ENCODE measurements at places on chromosomes 13 and 19.

- no peak overlapping the region for H3K27ac ChIP-seq
- H3K4me1 ChIP-seq: peaks cover 8% of the 10 kb centered on the region
- no peak overlapping the region for H3K4me3 ChIP-seq
- H3K27me3 ChIP-seq: peaks cover 12% of the 10 kb centered on the region
Measured at GRCh38 chr19:33902395-33902794, 105.7 kb downstream of the KCTD15 start.

- H3K36me3 ChIP-seq: peaks cover 2% of the 10 kb centered on the region
- no peak overlapping the region for H3K27ac ChIP-seq
- no peak overlapping the region for H3K4me3 ChIP-seq
- H3K4me1 ChIP-seq: no peaks in the 10 kb centered on the region
Measured at GRCh38 chr13:100689191-100689590, 14.6 kb upstream of the TMTC4 start.

- no peak overlapping the region for H3K27ac ChIP-seq
- peaks cover 2% of the 10 kb centered on the region for H3K4me1 ChIP-seq
- no peaks in the 10 kb centered on the region for H3K27me3 ChIP-seq
Measured at GRCh38 chr13:39685652-39686051, 30.2 kb downstream of the COG6 start.

GRCh38 chr13:113091211-113091771, 14.3 kb upstream of the F7 start:
- H3K27ac ChIP-seq: no peak overlapping the region
- no peaks in the 10 kb centered on the region for H3K4me1 ChIP-seq
- no peak for DNase-seq

- peaks cover 30% of the 10 kb centered on the region for H3K36me3 ChIP-seq
- H3K27me3 ChIP-seq: no peaks in the 10 kb centered on the region
- peaks cover 18% of the 10 kb centered on the region for H3K4me1 ChIP-seq
- no peak for DNase-seq
Measured at GRCh38 chr19:37505958-37506386, 767 bp upstream of the ZNF793 start.

DNA sequence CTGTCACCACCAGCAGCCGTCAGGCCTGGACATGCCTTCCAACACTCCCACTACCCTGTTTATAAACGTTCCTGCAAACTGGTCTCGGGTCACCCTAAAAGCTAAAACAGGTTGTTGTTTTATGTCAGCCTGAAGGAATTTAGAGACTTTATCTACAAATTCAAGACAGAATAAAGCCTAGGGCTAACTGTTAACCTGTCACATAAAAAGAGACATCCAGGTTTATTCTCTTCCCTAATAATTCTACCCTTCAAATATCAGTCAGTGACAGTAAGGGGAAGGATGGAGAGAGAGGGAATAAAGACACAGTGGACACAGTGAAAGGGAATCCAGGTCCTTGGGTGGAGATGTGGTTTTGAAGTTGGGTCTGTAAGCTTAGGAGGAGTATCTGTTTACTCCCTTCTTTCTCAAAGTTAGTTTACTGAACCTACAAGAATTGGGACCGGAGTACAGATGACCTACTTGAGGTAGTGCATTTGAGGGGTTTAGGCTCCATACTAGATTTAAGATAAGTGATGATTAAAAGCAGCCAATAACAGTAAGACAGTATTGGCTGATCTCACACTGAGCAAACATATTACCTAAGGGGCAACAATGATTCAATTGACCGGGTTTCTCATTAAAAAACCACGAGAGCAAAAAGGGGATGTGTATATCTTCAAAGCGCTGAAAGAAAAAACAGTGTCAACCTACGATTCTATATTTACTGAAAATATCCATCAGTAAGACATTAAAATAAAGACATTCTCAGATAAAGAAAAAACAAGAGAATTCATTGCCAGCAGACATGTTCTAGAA, 142.7 kb downstream of the USP12 start:
- H3K4me3 ChIP-seq: no peak overlapping the region
- DNase-seq: no peak

DNA sequence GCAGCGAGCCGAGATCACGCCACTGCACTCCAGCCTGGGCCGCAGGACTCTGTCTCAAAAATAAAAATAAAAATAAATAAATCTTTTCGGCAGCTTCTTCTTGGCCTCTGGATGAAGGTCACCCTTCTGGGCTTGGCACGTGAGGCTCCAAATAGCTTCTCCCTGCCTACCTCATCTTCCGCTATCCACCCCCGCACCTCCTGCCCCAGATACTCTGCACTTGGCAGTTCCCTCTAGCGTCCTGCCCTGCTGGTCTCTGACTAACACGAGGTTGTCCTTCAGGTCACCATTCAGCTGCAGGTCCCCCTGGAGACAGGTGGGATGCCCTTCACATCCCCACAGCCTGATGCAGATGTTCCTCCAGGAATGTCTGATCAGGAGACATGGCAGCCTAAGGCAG, 8.5 kb upstream of the CCL25 start:
- no peaks in the 10 kb centered on the region for H3K36me3 ChIP-seq
- H3K4me1 ChIP-seq: no peaks in the 10 kb centered on the region
- peaks cover 22% of the 10 kb centered on the region for H3K27me3 ChIP-seq
- DNase-seq: no peak
- no peak overlapping the region for H3K4me3 ChIP-seq

DNA sequence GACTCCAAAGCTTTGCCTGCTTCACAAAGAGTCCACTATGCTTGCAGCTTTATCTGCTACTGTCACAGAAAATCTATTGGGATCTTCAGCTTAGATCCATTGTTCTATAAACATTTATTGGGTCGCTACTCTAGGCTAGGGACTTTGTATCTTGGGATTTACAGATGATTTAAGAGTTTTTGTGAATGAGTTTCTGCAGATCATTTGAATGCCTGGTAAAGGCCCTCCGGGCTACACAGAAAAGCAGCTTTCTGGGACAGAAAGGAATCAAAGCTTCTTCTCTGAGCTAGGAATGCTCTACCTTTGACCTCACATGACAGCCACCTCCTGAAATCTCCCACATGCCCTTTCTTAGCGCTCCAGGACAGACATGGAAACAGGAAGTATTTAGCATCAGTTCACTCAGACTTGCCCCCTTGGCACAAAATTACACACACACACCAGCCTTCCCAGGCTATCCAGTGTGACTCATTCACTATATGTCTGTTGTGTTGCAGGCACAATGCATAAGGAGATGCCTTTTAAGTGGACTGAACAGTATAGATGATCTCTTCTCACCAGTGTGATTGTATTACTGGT, 492.4 kb downstream of the DACH1 start:
- H3K27me3 ChIP-seq: no peaks in the 10 kb centered on the region
- DNase-seq: no peak
- H3K36me3 ChIP-seq: no peaks in the 10 kb centered on the region
- H3K27ac ChIP-seq: no peak overlapping the region
- H3K4me3 ChIP-seq: no peak overlapping the region
- H3K4me1 ChIP-seq: peaks cover 3% of the 10 kb centered on the region

DNA sequence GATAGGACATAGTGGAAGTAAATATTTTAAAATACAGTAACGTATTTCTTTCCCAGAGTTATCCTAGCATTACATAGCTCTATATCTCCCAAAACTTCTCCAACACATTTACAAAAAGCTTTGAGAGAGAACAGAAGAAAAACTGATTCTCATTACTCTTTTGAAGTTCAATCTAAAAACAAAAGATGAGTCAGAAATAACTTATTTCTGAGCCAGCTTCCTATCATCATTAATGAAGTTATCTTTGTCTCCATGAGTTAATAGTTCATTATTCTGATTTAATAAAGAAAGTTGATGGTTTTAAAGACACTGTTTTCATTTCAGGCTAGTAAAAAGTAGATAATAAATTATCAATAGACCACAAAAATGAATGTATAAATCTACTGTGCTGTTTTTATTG, 446.7 kb upstream of the SPRY2 start:
- no peak overlapping the region for H3K4me3 ChIP-seq
- no peak for DNase-seq
- H3K27me3 ChIP-seq: no peaks in the 10 kb centered on the region
- H3K36me3 ChIP-seq: no peaks in the 10 kb centered on the region
- peaks cover 2% of the 10 kb centered on the region for H3K4me1 ChIP-seq

GRCh38 chr19:46746281-46747057, at the start of gene STRN4:
Gene STRN4 (minus strand): TSS chr19:46746450. CDS start chr19:46746430, 20 bp downstream.
- no peaks in the 10 kb centered on the region for H3K27me3 ChIP-seq
- DNase-seq: peak; percentile 37
- H3K36me3 ChIP-seq: peaks cover 7% of the 10 kb centered on the region
- peak within 1 kb of the TSS; percentile 96 for H3K27ac ChIP-seq

GRCh38 chr13:30805132-30805537, 69.8 kb downstream of the ALOX5AP start:
- H3K4me3 ChIP-seq: no peak overlapping the region
- H3K36me3 ChIP-seq: no peaks in the 10 kb centered on the region
- no peak for DNase-seq
- H3K4me1 ChIP-seq: peaks cover 4% of the 10 kb centered on the region

GRCh38 chr19:14102756-14103155, 12.2 kb upstream of the SAMD1 start:
- no peak overlapping the region for H3K4me3 ChIP-seq
- H3K4me1 ChIP-seq: no peaks in the 10 kb centered on the region
- no peaks in the 10 kb centered on the region for H3K27me3 ChIP-seq
- peaks cover 14% of the 10 kb centered on the region for H3K36me3 ChIP-seq
- no peak overlapping the region for H3K27ac ChIP-seq

- peaks cover 2% of the 10 kb centered on the region for H3K4me1 ChIP-seq
- no peak overlapping the region for H3K4me3 ChIP-seq
- DNase-seq: no peak
- H3K27ac ChIP-seq: no peak overlapping the region
Measured at GRCh38 chr13:78030341-78030896, 111.8 kb upstream of the EDNRB start.

- no peaks in the 10 kb centered on the region for H3K4me1 ChIP-seq
- DNase-seq: no peak
Measured at GRCh38 chr13:40318366-40318765, 348.1 kb downstream of the FOXO1 start.

DNA sequence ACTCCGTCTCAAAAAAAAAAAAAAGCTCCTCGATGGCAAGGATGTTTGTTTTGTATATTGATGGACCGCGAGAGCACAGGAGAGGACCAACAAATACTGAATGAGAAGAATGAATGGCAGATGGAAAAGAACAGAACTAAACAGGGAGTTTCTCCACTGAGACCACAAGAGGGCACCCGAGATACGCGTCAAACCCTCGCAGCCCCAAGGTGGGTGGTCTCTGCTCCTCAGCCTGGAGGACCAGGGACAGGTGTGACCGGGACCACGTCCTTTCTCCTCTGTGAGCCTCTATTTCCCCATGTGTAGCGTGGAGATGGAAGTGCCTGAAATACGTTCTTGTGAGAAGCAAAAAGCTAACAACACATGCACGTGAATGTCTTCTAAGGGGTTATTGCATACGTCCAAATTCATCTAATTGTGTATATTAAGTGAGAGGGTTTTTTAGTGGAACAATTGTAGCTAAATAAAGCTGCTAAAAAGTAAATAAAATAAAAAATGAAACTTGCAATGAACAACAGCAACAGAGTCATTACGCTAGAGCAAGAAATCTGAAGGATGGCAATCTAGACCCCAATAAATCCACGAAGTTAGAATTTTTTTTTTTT, 8.3 kb upstream of the CDC42EP5 start:
- H3K27ac ChIP-seq: peak overlapping the region; percentile 34
- no peaks in the 10 kb centered on the region for H3K36me3 ChIP-seq
- peaks cover 38% of the 10 kb centered on the region for H3K27me3 ChIP-seq
- no peak for DNase-seq
- no peak overlapping the region for H3K4me3 ChIP-seq
- no peaks in the 10 kb centered on the region for H3K4me1 ChIP-seq

- H3K27me3 ChIP-seq: no peaks in the 10 kb centered on the region
- no peak overlapping the region for H3K4me3 ChIP-seq
- H3K27ac ChIP-seq: peak overlapping the region; percentile 81
- peaks cover 48% of the 10 kb centered on the region for H3K36me3 ChIP-seq
- DNase-seq: no peak
- peaks cover 29% of the 10 kb centered on the region for H3K4me1 ChIP-seq
Measured at GRCh38 chr13:98385606-98386005, 191.3 kb downstream of the STK24 start.

DNA sequence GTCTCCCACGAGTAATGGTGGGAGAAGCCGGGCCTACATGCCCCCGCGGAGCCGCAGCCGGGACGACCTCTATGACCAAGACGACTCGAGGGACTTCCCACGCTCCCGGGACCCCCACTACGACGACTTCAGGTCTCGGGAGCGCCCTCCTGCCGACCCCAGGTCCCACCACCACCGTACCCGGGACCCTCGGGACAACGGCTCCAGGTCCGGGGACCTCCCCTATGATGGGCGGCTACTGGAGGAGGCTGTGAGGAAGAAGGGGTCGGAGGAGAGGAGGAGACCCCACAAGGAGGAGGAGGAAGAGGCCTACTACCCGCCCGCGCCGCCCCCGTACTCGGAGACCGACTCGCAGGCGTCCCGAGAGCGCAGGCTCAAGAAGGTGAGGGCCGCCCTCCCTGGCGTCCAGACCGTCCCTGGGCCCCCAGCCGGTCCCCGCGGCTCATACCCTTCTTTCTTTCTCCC, 1.4 kb upstream of the USF2 start:
- no peak for DNase-seq
- H3K36me3 ChIP-seq: peaks cover 15% of the 10 kb centered on the region
- H3K27ac ChIP-seq: peak overlapping the region; percentile 93
- H3K4me1 ChIP-seq: peaks cover 7% of the 10 kb centered on the region
- H3K27me3 ChIP-seq: no peaks in the 10 kb centered on the region
- peak overlapping the region; percentile 87 for H3K4me3 ChIP-seq

GRCh38 chr19:4969772-4970531, 1.0 kb downstream of the KDM4B start:
- H3K27ac ChIP-seq: peak overlapping the region; percentile 86
- peaks cover 1% of the 10 kb centered on the region for H3K36me3 ChIP-seq
- peaks cover 22% of the 10 kb centered on the region for H3K4me1 ChIP-seq
- no peak for DNase-seq
- peak overlapping the region; percentile 92 for H3K4me3 ChIP-seq

- H3K4me3 ChIP-seq: peak overlapping the region; percentile 82
- DNase-seq: no peak
- H3K27ac ChIP-seq: peak overlapping the region; percentile 96
- H3K36me3 ChIP-seq: no peaks in the 10 kb centered on the region
- peaks cover 16% of the 10 kb centered on the region for H3K4me1 ChIP-seq
- peaks cover 3% of the 10 kb centered on the region for H3K27me3 ChIP-seq
Measured at GRCh38 chr13:44142540-44142867, 231.1 kb upstream of the SERP2 start.

DNA sequence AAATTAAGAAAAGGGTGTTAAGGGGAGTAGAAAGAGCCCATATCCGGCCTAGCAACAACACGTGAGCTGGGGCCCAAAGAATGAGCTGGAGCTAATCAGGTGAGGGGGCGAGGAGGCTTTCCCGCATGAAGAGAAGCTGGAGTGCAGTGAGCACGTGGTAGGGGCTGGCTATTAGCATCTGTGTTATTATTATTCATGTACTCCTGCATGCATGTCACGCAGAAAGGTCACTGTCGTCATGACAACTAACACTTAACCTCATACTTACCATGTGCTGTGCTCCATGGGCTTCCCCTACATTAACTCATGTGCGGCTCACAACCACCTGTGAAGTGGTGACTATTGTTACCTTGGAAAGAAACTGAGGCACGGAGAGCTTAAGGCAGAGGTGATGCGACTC, 227.6 kb upstream of the UBL3 start:
- H3K4me1 ChIP-seq: peaks cover 3% of the 10 kb centered on the region
- H3K36me3 ChIP-seq: no peaks in the 10 kb centered on the region
- no peak for DNase-seq
- no peak overlapping the region for H3K4me3 ChIP-seq
- H3K27me3 ChIP-seq: peaks cover 3% of the 10 kb centered on the region
